Eye (tissue), 1 donor: ENCODE measurements at places on chromosomes 3 and 15.

DNA sequence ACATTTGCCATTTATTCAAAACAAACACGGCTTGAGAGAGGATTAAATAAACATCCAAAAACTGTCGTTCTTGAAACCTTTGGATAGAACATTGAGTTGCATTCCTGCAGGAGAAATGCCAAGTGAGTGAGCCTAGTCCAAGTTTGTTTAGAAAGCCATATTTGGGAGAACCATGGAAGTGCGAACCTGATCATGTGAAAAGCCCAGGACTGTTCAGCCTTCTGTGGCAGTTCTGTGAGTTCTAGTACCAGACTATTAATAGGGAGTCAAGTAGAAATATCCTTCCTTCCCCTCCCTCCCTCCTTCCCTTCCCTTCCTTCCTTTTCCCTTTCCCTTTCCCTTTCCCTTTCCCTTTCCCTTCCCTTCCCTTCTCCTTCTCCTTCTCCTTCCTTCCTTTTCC is 470.4 kb downstream of the LPP start:
- no peak for DNase-seq

GRCh38 chr3:156836701-156837100 is 10.5 kb downstream of the LEKR1 start:
- DNase-seq = no peak

- DNase-seq = no peak
Observed at GRCh38 chr3:108528459-108529252, 18.3 kb upstream of the MYH15 start.

DNA sequence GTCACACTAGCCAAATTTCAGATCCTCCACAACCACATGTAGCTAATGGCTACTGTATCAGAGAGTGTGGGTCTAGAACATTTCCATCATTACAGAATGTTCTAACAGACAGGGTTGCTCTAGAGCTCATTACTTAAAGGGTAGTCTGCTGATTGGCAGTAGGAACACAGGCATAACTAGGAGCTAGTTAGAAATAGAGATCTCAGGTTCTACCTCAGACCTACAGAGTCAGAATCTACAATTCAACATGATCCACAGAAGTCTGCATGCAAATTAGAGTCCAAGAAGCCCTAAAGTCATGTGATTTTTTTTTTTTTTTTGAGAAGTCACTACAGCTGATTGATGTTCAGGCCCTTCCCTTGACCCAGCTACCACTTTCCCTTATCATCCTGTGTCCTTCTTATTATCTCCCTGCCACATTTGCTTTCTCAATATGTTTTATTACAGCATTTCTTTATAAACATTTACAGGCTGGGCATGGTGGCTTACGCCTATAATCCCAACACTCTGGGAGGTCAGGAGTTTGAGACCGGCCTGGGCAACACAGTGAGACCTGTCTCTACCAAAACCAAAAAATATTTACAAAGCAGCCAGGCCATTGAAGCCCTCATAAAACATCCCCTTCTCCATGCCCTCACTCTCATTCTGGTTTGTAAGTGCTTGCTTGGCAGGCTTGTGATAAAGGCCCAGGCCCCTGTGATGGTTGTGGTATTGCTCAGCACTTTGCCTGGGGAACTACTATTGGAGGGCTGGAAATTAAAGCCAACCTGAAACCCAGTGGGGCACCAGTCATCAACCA is 3.8 kb upstream of the ABHD5 start:
- DNase-seq = no peak

GRCh38 chr3:119318876-119319275 is 24.7 kb downstream of the ARHGAP31 start:
- DNase-seq = no peak

DNA sequence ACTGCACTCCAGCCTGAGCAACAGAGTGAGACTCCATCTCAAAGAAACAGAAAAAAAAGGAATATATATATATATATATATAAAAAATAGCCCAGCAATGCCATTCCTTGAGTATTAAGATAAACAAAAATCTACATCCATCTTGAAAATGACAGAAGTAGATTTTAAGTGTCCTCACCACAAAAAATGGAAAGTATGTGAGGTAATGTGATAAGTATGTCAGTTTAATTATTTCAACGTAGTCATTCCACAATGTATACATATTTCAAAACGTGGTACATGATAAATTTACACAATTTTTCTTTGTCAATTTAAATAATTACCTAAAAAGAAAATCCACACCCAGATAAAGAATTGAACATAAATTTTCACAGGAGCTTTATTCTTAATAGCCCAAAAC is 54.9 kb downstream of the HCN4 start:
- no peak for DNase-seq

DNA sequence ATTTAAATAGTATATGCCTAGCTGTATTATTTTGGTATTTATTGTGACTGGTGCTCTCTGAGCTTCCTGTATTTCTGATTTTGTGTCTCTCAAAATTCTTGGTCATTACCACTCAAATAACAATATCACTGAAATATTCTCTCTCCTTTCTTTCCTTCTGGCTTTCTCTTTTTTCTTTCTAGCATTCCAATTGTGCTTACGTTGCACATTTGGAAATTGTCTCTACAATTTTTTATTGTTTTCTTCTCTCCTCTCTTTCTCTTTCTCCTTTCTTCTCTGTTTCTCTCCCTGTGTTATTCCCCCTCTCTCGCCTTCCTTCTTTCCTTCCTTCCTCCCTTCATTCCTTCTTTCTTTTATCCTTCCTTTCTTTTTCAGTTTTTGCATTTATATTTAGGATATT is 89.6 kb upstream of the MCTP2 start:
- no peak for DNase-seq

- DNase-seq = peak; percentile 75
Observed at GRCh38 chr3:48400824-48401433, 28.9 kb downstream of the FBXW12 start.

DNA sequence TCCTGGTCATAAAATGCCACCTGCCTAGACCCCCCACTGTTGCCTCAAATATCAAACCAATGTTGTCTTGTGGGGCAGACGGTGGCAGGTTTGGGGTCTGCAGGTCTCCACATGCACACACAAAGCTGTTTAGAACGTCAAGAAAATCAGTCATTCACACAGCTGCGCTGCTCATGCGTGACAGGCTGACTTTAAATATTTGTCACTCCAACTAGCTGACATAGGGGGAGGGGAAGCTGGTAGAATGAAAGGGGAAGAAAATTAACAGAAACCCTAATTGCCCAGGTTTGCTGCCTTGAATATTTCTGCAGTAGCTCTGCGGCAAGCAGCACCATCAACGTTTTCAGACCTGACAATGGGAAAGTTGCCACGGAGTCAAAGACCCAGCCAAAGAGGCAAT is 201.8 kb downstream of the ABHD5 start:
- peak; percentile 80 for DNase-seq

GRCh38 chr15:95449230-95449628 is 881.3 kb upstream of the NR2F2 start:
- no peak for DNase-seq

DNA sequence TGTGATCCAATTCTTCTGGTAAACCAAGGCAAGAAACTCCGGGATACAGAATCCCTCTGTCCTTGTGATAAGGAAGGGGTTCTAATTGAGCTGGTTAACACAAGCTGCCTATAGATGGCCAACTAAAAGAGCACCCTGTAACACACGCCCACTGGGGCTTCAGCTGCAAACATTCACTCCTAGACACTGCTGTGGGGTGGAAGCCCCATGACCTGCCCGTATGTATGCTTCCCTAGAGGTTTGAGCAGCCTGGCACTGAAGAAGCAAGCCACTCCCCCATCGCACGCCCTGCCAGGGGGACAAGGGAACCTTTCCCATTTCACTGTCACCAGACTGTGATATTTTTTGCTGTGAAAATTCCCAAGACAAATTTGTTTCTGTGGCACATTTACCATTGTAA is 516.9 kb upstream of the GOLIM4 start:
- DNase-seq = no peak

DNA sequence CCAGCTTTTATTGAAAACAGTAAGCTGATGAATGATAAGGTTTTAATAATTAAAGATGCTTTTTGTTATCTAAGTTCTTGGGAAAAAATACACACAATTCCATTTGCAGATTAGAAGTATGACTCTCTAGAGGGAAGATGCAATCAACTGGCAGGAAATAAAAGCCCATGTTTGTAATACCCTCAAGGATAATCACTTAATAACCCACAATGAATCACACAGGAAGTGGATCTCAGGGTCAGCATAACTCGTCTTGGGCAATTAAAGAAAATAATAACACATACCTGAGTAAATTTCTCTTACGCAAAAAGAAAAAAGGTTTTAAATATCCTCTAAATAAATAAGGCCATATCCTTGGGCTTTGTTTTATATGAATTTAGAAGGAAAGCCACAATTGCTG is 9.4 kb upstream of the EID1 start:
- DNase-seq = no peak

GRCh38 chr3:29486096-29486495 is 205.2 kb downstream of the RBMS3 start:
- peak; percentile 24 for DNase-seq

DNA sequence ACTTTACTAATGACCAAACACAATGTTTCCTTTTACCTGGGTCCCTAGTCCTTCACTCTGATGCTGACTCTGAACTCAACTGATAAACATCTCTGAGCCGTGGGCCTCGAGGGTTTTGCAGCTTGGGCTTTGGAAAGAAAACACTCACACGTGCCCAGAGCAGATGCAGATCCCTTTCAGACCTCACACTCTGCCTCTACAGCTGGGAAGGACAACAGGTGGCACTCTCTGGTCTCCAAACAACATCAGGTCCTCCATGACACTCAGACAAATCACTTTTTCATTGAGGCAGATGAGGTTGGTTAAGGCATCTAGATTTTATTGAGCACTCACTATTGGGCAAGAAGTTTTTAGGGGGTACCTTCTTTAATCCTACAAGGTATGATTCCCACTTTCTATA is 64.7 kb upstream of the NTRK3 start:
- no peak for DNase-seq

- DNase-seq = no peak
Observed at GRCh38 chr15:66491846-66492245, 5.7 kb downstream of the SNAPC5 start.

DNA sequence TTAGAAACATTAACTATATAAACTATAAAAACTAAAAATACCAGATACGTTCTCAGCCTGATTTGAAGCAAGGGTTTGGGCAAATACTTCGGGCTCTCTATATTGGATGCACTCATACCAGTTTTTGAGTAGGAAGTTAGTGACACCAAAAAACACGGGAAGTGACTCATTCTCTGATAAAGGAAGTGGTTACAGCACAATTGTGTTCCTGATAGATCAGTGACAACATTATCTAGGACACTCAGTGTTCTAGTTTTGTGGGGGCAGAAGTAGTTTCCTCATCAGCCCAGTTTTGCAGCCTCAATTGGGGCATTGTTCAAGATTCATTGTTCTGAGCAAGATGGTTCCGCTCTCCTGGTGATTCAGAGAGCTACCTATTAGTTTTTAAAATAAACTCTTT is 469.6 kb upstream of the DPPA4 start:
- DNase-seq = no peak

- no peak for DNase-seq
Observed at GRCh38 chr15:41333026-41333562, 413 bp downstream of the NUSAP1 start.

DNA sequence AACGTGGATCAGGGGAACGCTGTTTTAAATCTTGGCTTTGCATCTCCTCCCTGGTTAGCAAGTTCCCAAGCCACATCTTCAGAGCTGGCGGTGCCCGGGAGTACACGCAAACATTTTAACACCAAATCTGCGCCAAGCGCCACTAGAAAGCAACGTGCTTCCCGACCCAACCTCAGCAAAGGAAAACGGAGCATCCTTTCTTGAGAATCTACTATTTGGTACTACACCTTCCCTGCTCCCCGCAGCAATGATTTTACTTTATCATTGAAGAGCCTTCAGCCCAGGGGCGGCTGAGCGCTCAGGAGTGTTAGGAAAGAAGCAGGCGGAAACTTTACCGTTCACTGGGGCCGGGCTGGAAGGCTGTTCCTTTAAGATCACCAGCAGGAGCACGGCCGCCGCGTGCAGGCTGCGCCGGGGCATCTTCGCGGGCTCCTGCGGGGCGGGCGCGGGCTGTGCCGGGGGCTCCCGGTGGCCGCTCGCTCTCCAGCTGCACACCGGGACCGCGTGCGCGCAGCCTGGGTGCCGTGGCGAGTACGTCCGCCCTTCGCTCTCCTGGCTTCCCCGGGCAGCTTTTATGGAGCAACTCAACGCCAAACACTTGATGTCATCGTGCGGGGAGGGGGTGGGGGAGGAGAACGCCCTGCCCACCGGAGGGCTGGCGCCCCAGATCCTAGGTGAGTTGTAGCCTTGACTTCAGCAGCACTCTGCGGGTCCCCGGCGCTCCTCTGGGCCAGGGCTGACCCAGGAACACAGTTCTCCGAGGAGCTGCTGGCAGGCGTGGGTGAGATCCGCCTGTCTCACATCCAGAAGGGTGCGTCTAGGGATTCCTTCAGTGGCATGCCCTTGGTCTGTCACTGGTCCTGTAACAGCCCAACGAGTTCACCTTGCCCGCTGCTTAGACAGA is at the start of gene CA12:
TSS of gene CA12 (minus strand) at position 546 of the 904 bp plus-strand sequence. CDS start at position 420, 126 bp downstream.
- peak; percentile 70 for DNase-seq
